ENCODE measurements at places on chromosomes 1 and 21.

DNA sequence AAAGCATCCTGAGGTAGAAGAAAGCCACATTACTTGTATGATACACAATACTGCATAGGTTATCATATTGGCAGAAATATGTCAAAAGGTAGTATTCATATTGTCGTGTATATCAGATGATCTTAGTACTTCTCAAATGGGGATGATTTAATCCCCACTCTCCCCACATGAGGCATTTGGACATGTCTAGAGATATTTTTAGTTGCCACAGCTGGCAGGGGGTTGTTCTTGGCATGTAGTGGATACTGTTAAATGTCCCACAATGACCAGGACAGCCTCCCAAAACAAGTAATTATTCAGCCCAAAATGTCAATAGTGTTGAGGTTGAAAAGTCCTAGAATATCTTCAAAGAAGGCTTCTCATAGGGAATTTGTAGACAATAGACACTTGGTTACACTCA, 162.8 kb downstream of the NEGR1 start:
- DNase-seq: no peak

GRCh38 chr1:85581802-85582686, 1.5 kb downstream of the CCN1 start:
- no peak for DNase-seq

DNA sequence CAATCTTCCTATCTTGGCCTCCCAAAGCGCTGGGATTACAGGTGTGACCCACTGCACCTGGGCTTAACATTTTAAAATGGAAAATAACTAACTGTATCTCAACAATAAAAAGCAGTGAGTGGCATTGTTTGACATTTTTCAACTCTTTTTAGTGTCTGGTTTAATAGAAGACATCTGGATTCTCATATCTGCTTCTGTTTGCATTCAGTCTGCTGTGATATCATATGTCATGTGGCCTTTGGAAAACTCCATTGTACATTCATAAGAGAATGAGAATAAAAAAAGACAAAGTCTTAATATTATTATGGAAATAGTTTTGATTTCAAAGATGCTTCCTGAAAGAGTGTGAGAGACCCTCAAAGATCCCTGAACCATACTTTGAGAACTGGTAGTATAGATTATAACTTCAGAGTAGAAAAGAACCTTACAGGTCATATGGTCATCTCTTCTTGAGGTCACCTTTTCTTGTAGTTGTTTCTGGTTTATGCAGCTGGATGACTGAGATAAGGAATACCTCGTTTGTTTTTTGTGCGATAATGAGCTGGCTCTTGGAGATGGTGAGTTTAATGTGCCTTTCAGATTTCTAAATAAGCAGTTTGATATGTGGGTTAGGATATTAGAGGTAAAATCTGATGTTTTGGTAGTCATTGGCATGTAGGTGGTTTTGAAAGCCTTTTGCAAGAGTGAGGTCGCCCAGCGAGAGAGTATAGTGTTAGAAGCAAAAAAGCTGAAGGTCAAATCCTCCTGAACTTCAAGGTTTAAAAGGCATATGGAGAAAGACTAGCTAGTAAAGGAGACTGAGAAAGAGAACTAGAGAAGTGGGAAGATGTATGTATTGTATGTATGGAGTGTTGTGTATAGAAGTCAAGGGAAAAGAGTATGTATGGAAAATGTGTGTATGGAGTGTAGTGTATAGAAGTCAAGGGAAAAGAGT, 17.2 kb downstream of the CEP350 start:
- DNase-seq: no peak

GRCh38 chr1:158333405-158334155, 2.2 kb upstream of the CD1B start:
- DNase-seq: no peak

- no peak for DNase-seq
These were observed 58.9 kb upstream of the CTTNBP2NL start for GRCh38 chr1:112337028-112337531.

DNA sequence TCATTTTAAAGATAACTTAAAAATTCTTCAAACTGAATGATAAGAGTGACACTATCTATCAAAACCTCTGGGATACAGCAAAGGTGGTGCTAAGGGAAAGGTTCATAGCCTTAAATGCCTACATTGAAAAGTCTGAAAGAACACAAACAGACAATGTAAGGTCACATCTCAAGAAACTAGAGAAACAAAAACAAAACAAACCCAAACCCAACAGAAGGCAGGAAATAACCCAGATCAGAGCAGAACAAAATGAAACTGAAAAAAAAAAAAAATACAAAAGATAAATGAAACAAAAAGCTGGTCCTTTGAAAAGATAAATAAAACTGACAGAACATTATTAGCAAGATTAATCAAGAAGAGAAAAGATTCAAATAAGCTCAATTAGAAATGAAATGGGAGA, 6.8 kb downstream of the ODF2L start:
- DNase-seq: no peak

GRCh38 chr1:41810446-41810845, 108.3 kb downstream of the HIVEP3 start:
- peak; percentile 36 for DNase-seq

DNA sequence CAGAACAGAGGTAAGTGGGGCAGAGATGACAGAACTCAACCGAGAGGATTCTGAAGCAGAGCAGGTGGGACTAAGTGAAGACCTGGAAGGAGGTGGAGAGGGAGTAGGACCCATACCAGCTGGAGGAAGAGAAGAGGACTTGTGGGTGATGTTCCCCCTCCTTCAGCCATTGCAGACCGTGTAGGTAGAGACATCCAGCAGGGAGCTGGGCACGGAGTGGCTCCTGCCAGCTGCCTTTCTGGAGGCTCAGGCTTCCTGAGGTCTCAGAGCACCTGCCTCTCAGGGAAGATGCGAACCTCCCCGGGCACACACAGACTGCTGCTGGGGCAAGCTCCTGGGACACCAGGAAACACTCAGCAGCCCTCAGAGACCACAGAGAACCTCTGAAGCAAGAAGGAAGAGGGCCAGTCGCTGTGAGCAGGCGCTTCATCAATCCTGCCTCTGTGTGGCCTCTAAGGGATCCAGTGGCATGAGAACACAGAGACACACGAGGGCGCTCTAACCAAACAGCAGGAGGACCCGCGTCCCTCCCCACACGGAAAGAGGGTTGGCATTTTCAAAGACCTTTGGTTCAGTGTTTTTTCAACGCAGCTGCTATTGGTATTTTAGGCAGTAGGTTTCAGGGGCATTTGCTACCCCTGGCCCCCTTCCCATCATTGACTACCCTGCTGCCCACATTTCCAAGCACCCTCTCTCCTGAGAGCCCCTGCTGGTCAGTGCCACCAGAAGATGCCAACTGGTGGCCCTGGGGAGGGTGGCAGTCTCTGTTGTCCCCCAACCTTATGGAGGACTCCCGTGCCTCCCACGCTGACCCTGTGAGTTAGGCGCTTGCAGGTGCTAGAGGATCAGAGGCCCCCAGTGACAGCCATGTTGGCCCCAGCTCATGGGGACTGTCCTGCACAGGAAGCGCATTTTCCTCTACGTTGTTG, 89.6 kb upstream of the EDN2 start:
- DNase-seq: peak; percentile 70

DNA sequence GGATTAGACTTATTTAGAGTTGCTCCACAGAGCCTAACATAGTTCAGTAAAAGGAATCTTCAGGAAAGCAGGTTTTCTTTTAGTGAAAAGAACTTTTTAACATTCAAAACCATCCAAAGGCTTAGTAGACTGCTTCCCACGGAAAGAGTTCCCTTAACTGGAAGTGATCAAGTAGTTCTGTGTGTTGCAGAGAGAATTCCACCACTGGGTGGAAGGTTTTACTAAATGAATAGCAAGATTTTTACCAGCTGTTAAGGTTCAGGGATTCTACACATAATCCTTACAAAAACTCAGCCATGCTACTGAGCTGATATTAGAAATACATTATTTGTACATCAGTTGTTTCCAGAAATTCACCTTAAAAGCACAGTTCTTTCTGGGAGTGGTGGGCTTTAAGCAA, 119.7 kb downstream of the GDAP2 start:
- DNase-seq: no peak

- DNase-seq: no peak
These were observed 126.2 kb upstream of the DAB1 start for GRCh38 chr1:57550092-57550491.

GRCh38 chr1:36326499-36326898, 3.1 kb upstream of the EVA1B start:
- no peak for DNase-seq

GRCh38 chr1:189499736-189500135, 977.9 kb downstream of the BRINP3 start:
- DNase-seq: no peak

DNA sequence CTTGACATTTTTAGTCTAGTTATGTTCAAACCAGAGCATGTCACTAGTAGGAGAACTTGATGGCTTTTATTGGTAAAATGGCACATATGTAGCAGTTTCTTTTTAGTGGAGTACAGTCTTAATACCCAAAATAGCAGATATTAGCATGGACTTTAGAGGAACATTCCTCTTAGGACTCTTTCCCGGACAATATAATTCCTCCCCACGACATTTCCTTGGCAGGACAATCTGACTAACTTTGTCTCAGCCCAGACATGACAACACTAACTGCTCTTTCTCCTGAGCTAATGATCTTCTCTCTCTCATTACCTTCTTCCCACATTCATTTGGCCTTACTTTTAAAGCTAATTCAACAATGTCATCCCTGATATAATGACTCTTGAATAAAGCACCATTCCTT, 62.5 kb downstream of the ADAMTS1 start:
- no peak for DNase-seq

DNA sequence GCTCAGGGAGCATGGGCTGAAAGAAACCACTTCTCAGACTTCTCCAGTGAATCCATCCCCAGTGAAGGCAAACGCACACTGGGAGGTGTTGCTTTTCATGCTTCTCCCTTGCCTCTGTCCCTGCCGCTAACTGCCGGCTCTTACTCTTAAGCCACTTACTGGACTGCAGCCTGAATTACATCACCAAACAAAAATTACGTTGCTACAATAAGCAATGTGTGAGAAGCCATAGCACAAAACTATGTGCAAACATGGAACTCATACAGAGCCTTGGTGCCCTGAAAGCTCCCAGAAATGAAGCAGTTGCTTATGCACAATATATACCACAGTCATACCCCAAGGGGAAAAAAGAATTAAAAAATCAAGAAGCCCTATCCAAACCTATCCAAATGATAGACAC, 375.2 kb downstream of the KCNH1 start:
- no peak for DNase-seq
